Stimulated activated CD4-positive, alpha-beta T cell treated with anti-CD3 and anti-CD28 coated beads, TNF-alpha, amount 100 ng/mL, for 1 hour (primary cell): ENCODE measurements at places on chromosomes 12 and 14.

- DNase-seq: no peak
Observed at GRCh38 chr12:116656306-116656705, 81.6 kb downstream of the SPRING1 start.

DNA sequence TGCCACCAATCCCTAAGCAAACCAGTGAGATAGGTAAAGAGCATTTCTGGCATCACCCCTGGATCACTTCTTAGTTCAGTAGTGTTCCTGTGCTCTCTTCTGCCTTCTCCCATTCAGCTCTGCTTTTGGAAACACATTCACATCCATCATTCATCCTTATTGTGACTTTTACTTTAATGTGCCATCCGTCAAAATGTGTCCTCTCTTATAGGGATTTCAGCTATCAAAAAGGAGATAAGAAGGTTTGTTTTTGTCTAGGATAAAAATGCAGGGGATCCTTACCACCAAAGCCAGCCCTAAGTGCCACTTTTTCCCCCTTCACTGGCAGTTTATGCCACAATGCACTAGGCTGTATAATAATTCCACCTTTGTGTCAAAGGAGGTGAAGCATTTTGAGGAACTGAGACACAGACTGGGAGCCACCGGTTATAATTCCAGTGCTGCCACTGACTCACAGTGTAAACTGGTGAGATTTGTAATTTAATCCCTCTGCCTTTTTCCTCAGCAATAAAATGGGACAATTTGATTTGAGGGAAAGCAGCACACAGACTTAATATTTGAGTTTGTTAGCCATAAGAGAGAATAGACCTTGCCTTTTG, 158.6 kb downstream of the PAX9 start:
- no peak for DNase-seq

- DNase-seq: no peak
Observed at GRCh38 chr14:63902375-63902976, 49.7 kb downstream of the SYNE2 start.

- DNase-seq: no peak
Observed at GRCh38 chr12:2261708-2262107, 208.9 kb downstream of the CACNA1C start.

DNA sequence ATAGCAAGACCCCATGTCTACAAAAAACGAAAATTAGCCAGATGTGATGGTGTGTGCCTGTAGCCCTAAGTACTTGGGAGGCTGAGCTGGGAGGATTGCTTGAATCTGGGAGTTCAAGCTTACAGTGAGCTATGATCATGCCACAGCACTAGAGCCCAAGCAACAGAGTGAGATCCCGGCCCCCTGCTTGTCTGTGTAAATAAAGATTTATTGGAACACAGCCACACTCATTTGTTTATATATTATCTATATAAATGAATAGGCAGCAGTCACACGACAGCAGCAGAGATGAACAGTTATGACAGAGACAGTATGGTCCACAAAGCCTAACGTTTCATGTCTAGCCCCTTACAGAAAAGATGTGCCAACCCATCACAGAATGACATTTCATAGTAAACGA, 14.8 kb downstream of the DDX54 start:
- no peak for DNase-seq

GRCh38 chr12:96195845-96196451, 1.8 kb downstream of the ELK3 start:
- DNase-seq: no peak

GRCh38 chr12:1646569-1647284, 17.7 kb downstream of the WNT5B start:
- DNase-seq: no peak

- DNase-seq: no peak
Observed at GRCh38 chr14:33488582-33488981, 462.3 kb downstream of the EGLN3 start.

DNA sequence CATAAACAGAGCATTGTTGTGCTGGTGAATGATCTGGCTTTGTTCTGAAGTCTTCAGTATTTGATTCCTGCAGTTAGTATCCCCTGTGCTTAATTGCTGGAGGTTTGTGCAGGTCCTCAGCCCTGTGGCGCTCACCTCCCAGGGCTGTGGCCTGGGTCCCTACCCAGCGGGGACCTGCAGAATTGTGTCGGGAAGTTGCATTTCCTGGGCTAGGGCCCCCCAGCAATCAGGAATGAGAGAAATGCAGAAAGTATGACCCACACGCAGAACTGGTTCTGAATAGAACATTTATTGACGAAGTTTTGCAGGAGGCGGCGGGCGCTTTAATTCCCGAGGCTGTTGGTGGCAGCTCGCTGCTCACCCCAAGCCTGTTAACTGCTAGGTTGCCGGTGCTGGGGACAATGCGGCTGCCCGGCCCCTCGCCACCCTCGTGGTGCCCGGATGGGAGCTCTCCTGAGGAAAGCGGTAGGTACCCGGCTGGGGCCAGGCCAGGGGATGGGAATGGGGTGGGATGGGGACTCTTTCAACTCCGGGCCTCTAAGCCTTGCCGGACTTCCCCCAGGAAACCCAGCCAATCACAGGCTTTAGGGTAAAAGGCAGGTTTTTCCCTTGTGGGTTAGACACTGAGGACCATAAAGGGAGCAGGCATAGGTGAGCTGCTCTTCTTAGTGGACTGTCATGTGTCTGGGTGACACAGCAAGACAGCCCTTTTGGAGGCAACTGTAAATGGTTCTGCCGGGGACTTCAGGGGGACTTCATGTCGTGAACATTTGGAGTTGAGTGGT, 11.6 kb downstream of the PLEKHG3 start:
- no peak for DNase-seq

GRCh38 chr14:34331728-34332623, 130.1 kb downstream of the SPTSSA start:
- peak; percentile 46 for DNase-seq

GRCh38 chr14:73700325-73700724, 13.9 kb downstream of the PNMA1 start:
- DNase-seq: no peak

DNA sequence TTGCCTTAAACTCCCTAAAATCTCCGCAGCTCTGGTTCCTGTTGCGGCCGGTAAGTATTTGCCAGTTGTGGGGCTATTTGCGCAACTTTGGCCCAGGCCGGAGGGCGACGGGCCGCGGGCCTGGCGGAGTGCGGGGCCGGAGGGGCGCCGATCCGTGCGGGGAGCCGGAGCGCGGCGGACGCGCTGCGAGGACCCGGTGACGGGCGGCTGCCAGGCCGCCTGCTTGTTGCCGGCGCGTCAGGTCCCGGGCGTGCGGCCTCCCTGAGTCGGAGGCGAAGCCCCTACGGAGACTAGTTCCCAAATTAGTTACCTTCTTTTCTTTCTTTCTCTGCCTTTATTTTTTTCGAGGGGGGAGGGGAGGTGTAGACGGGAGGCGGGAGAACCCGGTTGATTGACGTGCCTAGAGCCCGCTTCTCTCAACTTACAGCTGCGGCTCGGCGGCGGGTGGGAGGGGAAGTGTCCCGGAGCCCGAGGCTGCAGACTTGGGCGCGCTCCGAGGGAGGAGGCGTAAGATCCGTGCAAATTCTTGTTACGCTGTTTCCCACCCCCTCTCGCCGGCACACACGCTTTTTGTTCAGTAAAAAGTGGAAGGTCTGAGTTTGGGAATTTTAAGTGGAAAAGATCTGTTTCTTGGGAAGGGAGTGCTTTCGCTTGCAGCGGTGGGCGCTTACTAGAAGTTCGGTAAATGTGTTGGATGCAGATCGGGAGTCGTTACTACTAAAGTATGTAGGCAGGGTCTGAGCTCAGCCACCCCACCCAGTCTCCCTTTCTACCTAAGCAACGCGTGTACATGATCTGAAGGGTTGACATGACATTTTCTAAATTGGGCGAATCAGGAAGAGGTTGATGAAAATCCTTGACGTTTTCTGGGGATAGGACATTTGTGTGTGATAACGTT, 576 bp downstream of the ZBTB1 start:
- peak; percentile 60 for DNase-seq

DNA sequence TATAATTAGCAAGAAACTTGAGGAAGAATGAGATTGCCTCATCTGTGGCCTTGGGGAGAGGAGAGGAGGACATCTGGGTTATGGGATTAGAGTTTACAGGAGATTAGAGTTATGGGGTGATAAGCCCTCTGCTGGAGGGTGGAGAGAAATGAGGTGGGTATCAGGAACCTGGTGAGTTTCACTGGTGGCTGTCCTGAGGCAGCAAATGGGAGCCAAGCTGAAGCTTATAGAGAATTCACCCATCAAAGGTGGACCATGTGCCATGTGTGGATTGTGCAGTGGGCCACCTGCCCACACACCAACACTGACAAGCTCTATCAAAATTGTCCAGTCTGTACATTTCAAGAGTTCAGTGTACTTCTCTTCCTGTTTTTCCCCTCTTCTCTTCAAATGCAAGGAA, 135.3 kb downstream of the AEBP2 start:
- no peak for DNase-seq

GRCh38 chr14:55533960-55534359, 46.0 kb upstream of the KTN1 start:
- no peak for DNase-seq

- DNase-seq: no peak
Observed at GRCh38 chr12:47361389-47362021, 281.7 kb upstream of the AMIGO2 start.

DNA sequence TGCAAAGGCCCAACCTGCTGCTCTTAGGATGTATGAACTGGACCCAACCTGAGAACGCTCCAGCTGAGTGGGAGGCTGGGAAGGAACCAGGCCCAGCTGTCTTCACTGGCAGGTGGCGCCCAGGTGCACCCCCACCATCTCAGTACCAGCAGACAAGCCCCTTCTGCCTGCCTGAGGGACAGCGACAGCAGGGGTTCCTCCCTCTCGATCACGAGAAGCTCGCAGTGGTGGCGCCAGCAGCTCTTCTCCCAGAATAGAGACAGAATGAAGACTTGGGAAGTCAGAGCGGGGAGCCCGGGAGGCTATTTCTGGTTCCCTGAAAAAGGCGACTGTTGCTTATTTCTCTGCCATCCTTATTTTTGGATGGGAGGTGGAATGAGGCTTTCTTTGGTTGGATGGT, 46.5 kb downstream of the CHGA start:
- no peak for DNase-seq

- DNase-seq: no peak
Observed at GRCh38 chr12:1830401-1830845, 10.1 kb downstream of the LRTM2 start.

- no peak for DNase-seq
Observed at GRCh38 chr12:12376646-12377448, 20.0 kb downstream of the BORCS5 start.

DNA sequence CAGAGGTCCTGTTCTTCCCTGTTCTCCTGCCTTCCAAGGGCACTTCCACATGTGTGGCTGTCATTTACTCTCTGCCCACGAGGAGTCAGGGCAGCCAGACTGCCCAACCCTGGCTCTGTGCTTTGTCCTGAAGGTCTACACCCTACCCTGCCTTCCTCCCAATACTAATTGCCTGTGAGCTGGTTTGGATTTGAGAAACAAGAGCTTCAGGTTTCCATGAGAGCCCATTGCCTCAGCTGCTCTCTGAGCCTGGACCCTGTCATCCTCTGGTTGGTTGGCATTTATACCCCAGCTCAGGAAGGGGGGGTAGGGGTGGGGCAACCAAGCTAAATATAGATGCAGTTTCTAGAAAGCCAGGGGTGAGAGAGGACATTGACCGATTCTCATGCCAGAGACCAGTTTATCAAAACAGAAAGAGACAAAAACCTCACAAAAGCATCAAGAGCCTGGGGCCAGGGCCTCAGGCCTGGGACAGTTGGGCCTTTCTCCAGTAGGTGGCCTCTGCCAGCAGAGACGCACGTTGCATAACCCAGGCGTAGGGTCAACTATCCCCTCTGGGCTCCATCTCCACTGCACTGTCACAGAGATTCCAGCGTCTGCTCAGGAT, 34.5 kb downstream of the VDR start:
- DNase-seq: no peak

DNA sequence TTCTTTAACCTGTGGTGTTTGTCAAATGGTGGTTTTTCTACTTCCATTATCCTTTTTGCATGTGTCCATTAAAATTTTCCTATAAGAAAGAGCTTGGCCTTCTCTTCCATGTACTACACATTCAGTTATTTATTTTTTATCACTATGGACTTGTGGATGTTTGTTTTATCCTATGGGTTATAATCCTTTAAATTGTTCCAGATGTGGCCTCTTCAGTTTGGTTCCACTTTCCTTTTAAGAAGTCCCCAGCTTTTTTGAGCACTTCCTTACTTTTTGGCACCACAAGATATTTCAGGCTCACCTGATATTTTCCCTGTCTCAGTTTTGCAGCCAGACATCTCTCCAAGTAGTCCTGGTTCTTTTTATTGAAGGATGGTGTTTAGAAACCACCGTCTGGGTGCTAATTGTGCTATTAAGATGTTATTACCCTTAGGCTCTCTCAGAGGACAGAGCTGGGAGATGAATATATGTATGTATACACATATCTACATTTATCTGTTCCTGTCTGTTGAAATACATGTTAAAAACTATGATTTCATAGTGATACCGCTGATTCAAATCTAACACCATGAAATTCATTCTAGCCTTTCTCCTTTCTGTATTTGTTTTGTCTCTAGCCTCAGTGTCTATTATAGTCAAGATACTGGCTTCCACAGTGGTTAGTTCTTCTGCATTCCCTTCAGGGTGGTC, 408.5 kb upstream of the RGS6 start:
- no peak for DNase-seq

GRCh38 chr12:1918884-1919236, 408 bp upstream of the CACNA2D4 start:
- no peak for DNase-seq

- DNase-seq: no peak
Observed at GRCh38 chr14:105483300-105484068, 3.2 kb upstream of the CRIP1 start.

- no peak for DNase-seq
Observed at GRCh38 chr12:111747333-111747732, 19.4 kb upstream of the ALDH2 start.

DNA sequence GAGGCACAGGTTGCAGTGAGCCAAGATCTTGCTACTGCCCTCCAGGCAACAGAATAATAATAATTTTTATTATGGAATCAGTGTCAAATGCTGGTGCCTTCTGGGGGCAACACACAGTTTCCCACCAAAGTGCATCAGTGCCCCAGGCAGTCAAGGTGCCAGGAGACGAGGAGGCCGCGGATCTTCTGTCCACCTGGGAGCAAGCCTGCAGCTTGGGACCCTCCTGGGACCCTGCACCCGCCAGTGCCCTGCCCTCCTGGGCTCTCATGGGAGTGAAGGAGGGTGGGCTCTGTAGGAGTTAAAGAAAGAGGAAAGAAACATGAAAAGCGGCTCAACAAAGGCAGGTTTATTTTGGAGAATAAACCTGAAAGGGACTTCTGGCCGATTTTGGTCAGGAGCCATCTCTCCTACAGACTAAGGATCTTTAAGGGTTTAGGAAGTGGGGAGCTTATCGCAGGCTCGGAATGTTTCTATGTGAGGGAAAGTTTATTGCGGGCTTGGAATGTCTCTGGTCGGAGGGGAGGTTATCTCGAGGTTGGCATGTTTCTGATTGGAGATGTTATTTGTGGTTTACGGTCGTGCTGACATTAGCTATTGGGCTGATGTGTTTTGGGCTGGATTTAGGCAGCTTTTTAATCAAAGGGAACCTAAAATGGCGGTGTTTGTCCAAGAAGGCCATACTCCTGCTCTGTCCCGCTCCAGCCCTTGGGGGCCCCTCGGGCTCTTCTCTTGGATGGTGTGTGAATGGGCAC, 1.1 kb upstream of the ASPG start:
- no peak for DNase-seq

GRCh38 chr14:76495983-76496382, 120.0 kb downstream of the ESRRB start:
- no peak for DNase-seq
